ENCODE measurements at places on chromosomes 2 and 18.

DNA sequence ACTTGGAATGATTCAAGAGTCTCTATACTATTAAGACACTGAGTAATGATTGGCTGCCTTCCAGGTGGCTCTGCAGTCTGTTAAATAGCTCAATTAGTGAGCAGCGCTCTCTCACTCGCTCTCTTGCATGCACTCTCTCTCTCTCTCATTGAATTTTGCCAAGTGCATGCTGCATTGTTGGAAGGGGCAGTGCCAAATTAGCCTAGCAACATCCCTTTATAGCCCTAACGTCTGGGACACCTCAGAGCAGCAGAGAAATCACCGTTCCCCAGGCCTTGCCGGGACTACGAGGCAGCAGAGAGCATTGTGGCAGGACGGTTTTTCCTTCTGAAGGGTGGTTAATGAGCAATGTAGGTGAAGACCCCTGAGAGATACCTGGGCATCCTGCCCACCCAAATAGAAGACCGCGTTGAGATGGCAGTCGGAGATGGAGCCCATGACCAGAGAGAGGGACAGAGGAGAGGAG, 447.6 kb upstream of the POU3F3 start:
- H3K36me3 ChIP-seq, result no peaks in the 10 kb centered on the region
- H3K4me3 ChIP-seq, result no peak overlapping the region
- H3K27me3 ChIP-seq, result no peaks in the 10 kb centered on the region
- no peak overlapping the region for H3K27ac ChIP-seq
- DNase-seq, result no peak
- H3K4me1 ChIP-seq, result no peaks in the 10 kb centered on the region

GRCh38 chr18:39365836-39366485, 1800.4 kb upstream of the CELF4 start:
- DNase-seq, result no peak
- no peaks in the 10 kb centered on the region for H3K4me1 ChIP-seq
- no peak overlapping the region for H3K4me3 ChIP-seq
- H3K36me3 ChIP-seq, result no peaks in the 10 kb centered on the region
- H3K27me3 ChIP-seq, result no peaks in the 10 kb centered on the region

GRCh38 chr18:57084331-57085271, 62.3 kb upstream of the BOD1L2 start:
- H3K4me3 ChIP-seq, result no peak overlapping the region
- no peaks in the 10 kb centered on the region for H3K27me3 ChIP-seq
- DNase-seq, result no peak
- H3K36me3 ChIP-seq, result no peaks in the 10 kb centered on the region
- no peak overlapping the region for H3K27ac ChIP-seq
- H3K4me1 ChIP-seq, result no peaks in the 10 kb centered on the region

- no peak overlapping the region for H3K27ac ChIP-seq
- H3K27me3 ChIP-seq, result no peaks in the 10 kb centered on the region
- no peaks in the 10 kb centered on the region for H3K4me1 ChIP-seq
- H3K36me3 ChIP-seq, result no peaks in the 10 kb centered on the region
- H3K4me3 ChIP-seq, result no peak overlapping the region
- DNase-seq, result no peak
Observed at GRCh38 chr18:23986600-23987359, 27.8 kb upstream of the TTC39C start.

DNA sequence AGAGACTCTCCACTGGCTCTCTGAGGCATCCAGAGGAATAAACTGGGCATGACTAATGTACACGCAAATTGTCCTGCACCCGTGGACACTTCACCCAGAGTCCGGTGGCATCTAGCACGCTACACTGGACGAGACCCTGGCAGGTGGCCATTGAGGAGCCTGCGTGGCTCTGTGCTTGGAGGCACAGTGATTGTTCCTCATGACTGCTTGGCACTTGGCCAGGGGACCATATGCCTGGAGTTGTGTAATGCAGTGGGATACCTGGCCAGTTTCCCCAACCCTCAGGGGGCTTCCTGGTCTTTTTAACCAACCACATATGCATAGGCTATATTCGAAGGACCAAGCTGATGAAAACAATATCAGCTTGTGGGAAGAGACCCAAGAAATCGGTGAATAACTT, 66.6 kb downstream of the MTCL1 start:
- H3K27ac ChIP-seq, result no peak overlapping the region
- peaks cover 12% of the 10 kb centered on the region for H3K4me1 ChIP-seq
- no peak overlapping the region for H3K4me3 ChIP-seq
- H3K27me3 ChIP-seq, result no peaks in the 10 kb centered on the region
- no peaks in the 10 kb centered on the region for H3K36me3 ChIP-seq

DNA sequence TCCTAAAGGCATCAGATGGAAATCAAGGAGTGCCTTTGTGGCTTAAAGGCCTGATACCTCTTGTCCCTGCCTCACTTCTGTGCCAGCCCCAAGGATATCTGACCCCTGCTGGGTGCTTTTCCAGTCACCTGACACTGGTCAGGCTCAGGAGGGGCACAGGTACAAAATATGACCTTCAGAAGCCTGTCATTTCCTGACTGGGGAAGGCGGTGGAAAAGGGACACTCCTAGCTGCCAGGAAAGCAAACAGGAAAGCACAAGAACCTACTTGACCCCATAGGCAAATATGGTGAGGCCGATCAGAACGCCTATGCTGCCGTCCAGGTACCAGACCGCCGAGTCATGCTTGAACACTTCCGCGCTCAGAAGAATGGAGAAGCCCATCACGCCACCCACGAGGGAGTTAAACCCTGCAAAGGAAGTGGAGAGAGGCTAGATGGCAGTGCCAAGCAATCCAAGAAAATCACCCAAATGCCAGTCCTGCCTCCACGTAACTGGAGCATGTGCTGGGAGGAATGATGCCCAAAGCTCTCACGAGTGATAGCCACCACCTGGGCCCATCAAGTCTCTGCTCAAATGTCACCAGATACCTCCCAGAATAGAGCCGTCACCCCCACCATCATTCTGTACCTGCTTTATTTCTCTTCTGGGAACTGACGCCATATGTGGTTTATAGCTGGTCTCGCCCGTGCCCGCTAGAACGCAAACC, 204.0 kb downstream of the MGAT5 start:
- no peaks in the 10 kb centered on the region for H3K27me3 ChIP-seq
- peaks cover 10% of the 10 kb centered on the region for H3K36me3 ChIP-seq
- peaks cover 14% of the 10 kb centered on the region for H3K4me1 ChIP-seq
- H3K4me3 ChIP-seq, result no peak overlapping the region
- no peak overlapping the region for H3K27ac ChIP-seq
- DNase-seq, result no peak

GRCh38 chr18:74184875-74185274, 36.6 kb downstream of the TIMM21 start:
- H3K36me3 ChIP-seq, result no peaks in the 10 kb centered on the region
- no peaks in the 10 kb centered on the region for H3K4me1 ChIP-seq
- peaks cover 3% of the 10 kb centered on the region for H3K27me3 ChIP-seq
- no peak overlapping the region for H3K27ac ChIP-seq

- H3K4me1 ChIP-seq, result peaks cover 26% of the 10 kb centered on the region
- peaks cover 33% of the 10 kb centered on the region for H3K36me3 ChIP-seq
- H3K4me3 ChIP-seq, result no peak overlapping the region
- DNase-seq, result no peak
- peaks cover 5% of the 10 kb centered on the region for H3K27me3 ChIP-seq
- H3K27ac ChIP-seq, result no peak overlapping the region
Observed at GRCh38 chr2:219483451-219484342, 15.0 kb upstream of the GMPPA start.

DNA sequence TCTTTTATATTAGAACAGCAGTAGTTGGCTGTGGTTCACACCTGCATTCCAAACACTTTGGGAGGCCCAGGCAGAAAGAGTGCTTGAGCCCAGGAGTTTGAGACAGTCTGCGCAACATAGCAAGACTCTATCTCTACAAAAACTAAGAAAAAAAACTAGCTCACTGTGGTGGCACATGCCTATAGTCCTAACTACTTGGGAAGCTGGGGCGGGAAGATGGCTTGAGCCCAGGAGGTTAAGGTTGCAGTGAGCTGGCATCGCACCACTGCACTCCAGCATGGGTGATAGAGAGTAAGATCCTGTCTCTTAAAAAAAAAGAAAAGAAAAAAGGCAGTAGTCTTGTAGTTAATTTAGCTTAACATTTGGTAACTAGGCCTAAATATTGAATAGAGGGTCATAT, 136.6 kb downstream of the AGPS start:
- H3K4me1 ChIP-seq, result peaks cover 5% of the 10 kb centered on the region
- no peak overlapping the region for H3K27ac ChIP-seq
- peaks cover 4% of the 10 kb centered on the region for H3K36me3 ChIP-seq
- no peak for DNase-seq

DNA sequence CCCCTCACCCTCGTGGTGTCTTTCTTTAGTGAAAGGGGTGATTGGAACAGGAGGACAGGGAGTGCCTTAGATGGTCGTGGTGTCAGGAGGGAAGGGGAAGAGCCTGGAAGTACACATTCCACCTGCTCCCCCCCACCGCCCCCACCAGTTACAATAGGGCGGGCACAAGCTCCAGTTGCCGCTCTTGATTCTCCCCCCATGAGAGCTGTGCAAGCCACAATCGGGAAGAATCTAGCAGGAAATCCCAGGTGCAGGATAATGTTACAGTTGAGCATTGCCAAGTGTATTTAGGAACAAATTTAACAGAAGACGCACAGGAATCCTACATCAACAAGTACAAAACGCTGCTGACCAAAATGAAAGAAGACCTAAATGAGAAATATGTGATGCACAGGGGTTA, 73.6 kb downstream of the ASAP2 start:
- no peak overlapping the region for H3K27ac ChIP-seq
- H3K4me1 ChIP-seq, result peaks cover 19% of the 10 kb centered on the region
- H3K4me3 ChIP-seq, result no peak overlapping the region
- DNase-seq, result no peak
- H3K36me3 ChIP-seq, result no peaks in the 10 kb centered on the region

- no peaks in the 10 kb centered on the region for H3K36me3 ChIP-seq
- peak; percentile 60 for DNase-seq
- no peak overlapping the region for H3K4me3 ChIP-seq
Observed at GRCh38 chr2:180657054-180657453, 323.4 kb upstream of the UBE2E3 start.
